ENCODE measurements at places on chromosomes 1 and 21.

DNA sequence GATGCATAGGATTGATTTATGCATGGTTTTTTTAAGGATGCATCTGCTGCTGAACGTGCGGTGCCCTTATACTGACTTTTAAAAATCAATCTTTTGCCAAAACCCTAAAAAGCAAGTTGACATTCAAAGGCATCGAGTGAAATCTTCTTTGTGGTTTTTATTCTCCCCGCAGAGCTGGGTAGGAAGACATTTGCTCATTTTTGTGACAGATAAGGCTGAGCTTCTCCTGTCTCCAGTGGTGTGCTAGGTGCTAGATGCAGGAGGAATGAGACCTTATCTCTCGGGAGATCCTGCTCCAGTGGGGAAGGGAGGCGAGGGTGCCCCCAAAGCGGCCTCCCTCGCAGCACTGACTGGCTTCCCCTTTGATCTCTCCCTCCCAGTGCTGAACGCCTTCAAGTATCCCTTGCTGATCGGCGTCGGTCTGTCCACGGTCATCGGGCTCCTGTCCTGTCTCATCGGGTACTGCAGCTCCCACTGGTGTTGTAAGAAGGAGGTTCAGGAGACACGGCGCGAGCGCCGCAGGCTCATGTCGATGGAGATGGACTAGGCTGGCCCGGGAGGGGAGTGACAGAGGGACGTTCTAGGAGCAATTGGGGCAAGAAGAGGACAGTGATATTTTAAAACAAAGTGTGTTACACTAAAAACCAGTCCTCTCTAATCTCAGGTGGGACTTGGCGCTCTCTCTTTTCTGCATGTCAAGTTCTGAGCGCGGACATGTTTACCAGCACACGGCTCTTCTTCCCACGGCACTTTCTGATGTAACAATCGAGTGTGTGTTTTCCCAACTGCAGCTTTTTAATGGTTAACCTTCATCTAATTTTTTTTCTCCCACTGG lies 14.9 kb upstream of the CD101 start:
- no peak for DNase-seq

DNA sequence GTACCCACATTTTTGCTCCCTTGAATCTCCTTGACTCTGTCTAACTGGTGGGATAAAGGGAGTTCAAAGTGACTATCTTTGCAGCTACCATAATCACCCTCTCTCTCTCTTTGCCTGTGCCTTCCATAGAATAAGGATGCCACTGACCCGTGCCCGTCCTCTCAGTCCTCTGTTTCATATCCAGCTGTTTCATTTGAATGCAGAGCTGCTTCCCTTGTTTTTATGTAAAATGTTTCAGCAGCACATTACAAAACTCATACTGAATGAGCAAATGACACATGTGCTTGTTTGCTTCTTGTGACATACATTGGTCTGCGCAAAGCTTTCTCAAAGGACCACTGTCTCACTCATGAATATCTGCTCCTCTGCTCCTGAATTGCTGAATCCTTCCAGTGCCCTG lies 38.4 kb downstream of the CDC42 start:
- DNase-seq, result no peak

- DNase-seq, result no peak
Observed at GRCh38 chr1:14724246-14724645, 125.8 kb downstream of the KAZN start.

- DNase-seq, result no peak
Observed at GRCh38 chr1:246580497-246581370, 14.5 kb downstream of the CNST start.

DNA sequence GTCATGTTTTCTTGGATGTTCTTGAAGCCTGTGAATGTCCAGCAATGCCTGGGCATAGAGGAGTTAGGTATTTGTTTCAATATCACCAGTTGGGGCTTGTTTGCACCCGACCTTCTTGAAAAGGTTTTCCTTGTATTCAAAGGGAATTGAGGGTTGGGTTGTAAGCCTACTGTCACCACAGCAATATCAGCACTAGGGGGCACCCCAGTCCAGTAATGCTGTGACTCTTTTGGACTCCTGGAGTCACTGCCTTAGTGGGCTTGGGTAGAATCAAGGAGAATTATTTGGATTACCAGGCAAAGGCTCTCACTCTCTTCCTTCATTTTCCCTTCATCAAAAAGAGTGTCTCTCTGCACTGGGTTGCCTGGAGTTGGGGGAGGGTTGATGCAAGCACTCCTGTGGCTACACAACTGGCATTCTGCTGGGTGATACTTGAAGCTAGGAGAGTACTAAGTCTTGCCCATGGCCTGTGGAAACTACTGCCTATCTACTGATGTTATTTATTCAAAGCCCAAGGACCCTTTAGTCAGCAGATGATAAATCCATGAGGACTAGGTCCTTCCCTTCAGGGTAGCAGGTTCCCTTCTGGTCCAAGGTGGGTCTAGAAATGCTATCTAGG lies 34.5 kb downstream of the OR10R2 start:
- no peak for DNase-seq

DNA sequence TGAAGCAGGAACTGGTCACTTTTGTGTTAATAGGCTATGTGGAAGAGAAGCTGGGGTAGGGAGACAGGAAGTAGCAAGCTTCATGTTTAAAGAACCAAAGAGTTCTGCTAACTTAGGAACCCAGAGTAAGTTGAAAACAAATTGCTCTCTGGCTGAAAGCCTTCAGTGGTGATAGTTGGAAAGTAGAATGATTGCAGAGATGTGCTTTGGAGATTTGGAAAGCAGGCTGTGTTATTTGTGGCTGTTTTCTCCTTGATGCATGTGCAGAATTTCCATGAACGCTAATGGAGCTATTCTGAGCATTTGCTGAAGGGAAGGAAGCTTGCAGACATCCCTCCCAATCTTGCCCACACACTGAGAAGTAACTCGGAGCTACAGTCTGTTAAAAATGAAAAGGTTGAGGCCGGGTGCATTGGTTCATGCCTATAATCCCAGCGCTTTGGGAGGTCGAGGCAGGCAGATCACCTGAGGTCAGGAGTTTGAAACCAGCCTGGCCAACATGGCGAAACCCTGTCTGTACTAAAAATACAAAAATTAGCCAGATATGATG lies 45.7 kb downstream of the TCEANC2 start:
- no peak for DNase-seq

DNA sequence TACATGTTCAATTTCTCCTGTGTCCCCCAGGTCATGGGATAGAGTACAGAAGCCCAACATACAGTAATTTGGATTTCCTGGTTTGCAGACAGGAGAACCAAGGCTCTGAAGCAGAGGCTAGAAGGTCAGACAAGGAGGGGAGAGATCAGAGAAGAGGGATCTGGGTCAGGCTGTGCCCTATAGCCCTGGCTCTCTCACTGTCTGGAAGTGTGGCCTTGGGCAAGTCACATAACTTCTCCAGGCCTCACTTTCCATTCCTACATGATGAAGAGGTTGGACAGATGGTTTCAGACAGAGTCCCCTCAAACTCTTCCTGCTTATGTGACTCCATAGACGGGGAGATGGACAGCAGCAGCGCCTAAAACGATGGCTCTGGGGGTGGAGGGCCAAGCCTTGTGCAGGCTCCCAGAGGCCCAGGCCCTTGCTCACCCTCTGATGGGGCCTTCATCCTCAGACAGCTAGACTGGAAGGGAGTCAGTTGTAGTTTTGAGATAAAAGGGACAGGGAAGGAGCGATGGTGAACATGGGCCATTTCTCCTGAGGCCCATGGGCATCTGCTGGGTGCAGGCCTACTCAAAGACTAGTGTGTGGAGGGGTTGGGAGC lies 2.9 kb downstream of the TRIM62 start:
- DNase-seq, result no peak

- no peak for DNase-seq
Observed at GRCh38 chr1:183941001-183941400, 96.5 kb downstream of the COLGALT2 start.

DNA sequence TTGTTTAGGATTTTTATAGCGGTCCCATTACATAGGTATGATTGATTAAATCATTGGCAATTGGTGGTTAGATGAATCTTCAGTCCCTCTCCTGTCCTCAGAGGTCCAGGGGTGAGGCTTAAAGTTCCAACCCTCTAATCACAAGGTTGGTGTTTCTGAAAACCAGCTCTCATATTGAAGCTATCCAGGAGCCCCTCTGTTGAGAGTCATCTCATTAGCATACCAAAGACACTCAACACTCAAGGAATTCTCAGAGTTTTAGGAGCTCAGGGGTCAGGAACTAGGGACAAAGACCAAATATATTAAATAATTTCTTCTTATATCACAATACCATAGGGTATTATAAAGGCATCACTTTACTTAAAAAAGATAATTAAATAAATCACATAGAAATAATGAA lies 23.3 kb downstream of the FCRL2 start:
- no peak for DNase-seq

DNA sequence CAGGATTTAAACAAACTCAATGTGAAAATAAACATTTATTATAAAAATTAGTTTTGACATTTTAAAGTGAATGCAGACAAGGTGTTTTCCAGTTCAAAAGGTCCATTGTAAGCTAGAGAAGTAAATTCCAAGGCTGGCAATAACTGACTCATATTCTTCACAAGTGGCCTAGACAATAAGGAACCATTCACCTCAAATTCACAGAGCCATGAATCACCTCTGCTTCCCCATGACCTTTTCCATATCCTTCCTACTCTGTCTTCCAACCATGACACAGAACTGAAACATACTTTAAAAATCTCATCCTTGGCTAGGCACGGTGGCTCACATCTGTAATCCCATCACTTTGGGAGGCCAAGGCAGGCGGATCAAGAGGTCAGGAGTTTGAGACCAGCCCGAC lies 24.8 kb downstream of the F11R start:
- no peak for DNase-seq

- no peak for DNase-seq
Observed at GRCh38 chr21:41651830-41652229, 115.0 kb downstream of the RIPK4 start.

Data from renal cortex interstitium (tissue), 15 donors.